ENCODE measurements at places on chromosomes 12 and 14.

- no peak for DNase-seq
Observed at GRCh38 chr12:50419112-50419909, 18.6 kb downstream of the LARP4 start.

DNA sequence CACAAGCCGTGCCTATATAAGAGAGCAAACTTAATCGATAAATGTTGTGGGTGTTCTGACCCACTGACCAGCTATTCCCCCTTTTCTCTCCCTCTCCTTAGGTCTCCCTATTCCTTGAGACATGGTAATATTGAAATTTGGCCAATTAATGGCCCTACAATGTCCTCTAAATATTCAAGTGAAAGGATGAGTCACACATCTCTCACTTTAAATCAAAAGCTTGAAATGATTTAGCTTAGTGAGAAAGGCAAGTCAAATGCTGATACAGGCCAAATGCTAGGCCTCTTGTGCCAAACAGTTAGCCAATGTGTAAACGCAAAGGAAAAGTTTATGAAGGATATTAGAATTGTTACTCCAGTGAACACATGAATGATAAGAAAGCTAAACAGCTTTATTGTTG, 102.2 kb upstream of the CPNE8 start:
- no peak for DNase-seq

DNA sequence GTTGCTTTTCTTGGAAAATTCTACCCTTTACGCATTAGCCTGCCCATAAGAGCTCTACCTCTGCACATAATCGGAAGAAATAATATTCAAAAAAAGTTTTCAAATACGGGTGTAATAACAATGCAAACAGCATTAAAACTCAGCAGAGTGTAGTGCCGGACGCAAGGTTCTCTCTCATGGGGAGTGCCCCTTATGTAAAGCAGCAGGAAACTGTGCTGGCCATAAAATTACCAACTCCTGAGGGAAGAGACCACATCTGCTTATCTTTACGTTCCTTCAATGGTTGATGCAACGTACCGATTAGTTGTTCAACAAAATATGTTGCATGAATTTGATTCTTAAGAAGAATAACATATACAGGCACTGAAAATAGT, 118.7 kb upstream of the TMCC3 start:
- no peak for DNase-seq

- no peak for DNase-seq
Observed at GRCh38 chr14:104693482-104694431, 4.3 kb downstream of the INF2 start.

GRCh38 chr12:100584256-100584655, 10.8 kb downstream of the GAS2L3 start:
- no peak for DNase-seq

- peak; percentile 88 for DNase-seq
Observed at GRCh38 chr14:81436296-81437138, 36.4 kb upstream of the STON2 start.

DNA sequence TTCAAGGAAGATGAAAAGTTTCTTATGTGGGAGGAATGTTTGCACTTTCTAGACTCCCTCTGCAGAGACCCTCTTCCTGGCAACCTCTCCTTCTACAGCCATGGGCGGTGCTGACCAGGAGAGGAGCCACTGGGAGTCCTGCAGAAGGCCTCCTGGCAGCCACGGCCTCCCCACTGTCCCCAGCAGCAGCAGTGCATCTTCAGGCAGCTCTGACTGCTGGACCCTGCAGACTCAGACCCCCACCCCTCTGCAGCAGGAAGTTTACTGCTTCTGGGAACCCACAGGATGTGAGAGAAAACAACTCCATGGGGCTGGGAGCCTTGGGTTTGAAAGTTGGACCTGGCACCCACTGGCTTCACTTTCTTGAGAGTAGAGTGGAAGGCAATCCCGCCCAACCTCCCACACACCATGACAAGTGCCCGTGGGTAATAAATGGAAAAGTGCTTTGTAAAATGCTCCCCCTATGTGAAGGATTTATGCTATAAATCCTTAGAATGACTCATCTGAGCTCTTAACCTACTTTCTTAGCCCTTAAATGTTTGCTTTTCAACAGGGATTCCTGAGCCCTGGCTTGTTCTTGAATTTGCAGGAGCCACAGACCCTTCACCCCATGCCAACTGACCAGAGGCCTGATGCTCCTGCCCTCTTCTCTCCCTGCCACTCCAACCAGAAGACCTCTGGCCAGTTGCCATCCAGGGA, 37.5 kb upstream of the DDX11 start:
- DNase-seq: no peak

GRCh38 chr14:37343307-37344094, 145.8 kb downstream of the MIPOL1 start:
- DNase-seq: no peak

DNA sequence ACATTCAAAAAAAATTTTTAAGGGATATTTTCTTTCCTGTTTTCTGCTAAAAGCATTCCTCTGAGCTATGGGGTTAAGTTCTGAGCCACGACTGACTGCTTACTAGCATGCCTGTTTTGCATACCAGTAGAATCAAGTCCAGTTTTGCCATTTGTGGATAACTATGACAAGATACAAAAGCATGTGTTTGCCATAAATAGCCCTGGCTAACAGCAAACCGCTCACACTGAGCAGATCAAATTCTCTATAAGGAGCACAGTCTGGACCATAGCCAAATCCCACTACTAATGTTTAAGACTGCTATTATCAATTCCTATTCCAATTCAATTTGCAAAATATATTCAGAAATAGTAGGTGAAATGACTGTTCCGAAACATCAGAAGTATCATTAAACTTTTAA, 3.2 kb downstream of the CFL2 start:
- peak; percentile 42 for DNase-seq

- DNase-seq: peak; percentile 68
Observed at GRCh38 chr14:49310298-49310697, 275.9 kb downstream of the RPS29 start.

- no peak for DNase-seq
Observed at GRCh38 chr14:38394767-38395166, 138.9 kb upstream of the CLEC14A start.
